ENCODE measurements at places on chromosomes 13 and 19.
A peak's percentile ranks its signal among the peaks of the same experiment; 100 is the strongest.

DNA sequence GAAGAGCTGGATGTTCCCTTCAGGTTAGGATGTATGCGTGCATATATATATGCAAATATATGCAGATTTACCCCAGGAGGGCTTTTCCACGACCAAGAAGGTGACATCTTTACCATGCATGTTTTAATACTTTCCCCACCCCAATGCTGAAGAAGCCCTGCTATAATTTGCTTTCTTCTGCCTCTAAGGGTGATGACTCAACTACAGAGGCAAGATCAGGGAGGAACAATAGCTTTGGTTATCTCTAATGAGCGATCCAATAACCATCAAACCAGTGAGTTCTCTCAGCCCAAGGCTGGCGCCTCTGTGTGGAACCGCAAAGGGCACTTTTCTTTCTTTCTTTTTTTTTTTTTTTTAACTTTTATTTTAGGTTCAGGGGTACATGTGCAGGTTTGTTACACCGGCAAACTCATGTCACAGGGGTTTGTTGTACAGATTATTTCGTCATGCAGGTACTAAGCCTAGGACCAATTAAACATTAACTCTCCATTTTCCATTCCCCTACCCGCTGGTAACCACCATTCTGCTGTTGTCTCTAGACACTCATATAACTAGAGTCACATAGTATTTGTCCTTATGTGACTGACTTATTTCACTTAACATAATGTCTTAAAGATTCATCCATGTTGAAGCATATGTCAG lies 25.7 kb upstream of the UBE2L5 start:
- peak; percentile 19 for DNase-seq

DNA sequence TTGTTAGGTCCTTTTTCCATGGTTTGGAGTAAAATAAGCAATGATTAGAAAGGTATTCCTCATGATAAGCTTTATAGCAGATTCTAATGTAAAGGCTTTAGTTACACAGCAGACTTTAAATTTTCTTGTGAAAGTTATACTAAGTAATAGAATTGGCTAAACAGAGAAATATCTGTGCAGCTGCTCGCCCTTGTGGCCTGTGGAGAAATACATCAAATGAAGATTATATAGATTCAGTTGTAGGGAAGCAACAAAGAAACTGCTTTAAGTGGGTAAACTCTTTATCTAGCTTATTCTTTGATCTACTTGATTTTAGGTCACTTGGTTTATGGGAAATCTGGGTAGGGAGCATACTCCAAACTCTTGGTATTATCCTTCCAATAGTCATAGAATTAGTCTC lies 1269.7 kb upstream of the SPRY2 start:
- DNase-seq, result no peak

- DNase-seq, result peak; percentile 70
These were observed 52.0 kb downstream of the SLC7A1 start for GRCh38 chr13:29543230-29544215.

DNA sequence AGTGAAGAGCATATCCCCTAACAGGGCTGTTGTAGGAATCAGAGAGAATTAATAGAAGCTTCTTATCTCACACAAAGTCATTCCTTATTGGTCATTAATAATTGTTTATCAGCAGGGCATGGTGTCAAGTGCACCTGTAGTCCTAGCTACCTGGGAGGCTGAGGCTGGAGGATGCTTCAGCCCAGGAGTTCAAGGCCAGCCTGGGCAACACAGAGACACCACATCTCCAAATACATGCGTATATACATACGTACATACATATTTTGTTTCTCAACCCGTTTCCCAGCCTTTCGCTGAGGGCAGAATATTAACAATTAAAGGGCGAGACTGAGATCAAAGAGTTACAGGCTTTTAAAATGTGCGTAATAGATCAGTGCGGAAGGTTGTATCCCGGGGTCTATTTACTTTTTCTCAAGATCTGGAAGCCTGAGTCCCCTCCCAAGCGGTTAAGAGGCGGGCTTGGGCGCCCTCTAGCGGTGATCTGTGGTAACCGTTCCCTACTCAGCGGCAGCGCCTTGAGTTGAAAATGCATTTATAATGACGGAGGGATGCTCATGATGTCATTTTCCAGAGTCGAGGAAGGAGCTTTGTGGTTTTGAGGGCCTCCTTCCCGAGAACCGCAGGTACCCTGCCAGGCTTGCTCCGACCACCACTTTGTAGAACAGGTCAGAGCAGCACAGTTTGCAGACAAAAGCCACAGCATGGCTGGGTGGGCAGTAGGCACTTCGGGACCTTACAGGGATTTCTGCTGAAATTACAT lies 169.6 kb upstream of the GPR12 start:
- DNase-seq, result peak; percentile 65

DNA sequence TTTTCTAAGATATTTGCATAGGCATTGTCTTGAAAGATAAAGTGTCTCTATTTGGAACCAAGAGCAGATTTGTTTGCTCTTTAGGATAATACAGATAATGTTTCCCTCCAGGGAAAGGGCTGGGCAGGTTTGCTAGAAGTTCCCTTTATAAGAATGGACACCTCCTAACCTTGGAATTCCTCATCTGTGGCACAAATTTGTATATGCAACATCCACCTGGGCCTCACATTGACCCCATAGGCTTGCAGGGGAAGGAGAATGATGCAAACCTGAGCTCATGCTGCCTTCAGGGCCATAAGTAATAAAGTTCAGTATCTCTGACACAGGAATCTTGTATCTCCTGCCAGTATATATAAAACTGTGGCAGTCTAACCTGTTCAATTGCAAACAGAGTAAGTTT lies 508.4 kb upstream of the MIR17HG start:
- no peak for DNase-seq

DNA sequence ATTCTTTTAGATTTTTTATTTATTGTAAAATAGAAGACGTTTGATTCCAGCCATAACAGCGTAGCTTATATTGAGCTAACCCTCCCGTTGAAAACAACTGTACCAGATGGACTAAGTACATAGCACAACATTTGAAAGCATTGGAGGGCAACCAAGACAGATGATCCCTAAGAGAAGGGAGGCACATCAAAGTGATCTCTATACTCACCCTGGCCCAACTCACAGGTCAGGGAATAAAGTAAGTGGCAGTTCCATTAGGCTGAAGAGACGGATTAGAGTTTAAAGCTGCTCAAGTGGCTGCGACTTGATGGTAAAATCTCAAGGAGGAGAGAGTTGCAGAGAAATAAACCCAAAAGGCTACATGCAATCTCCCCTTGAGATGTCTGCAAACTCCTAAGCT lies 65.1 kb upstream of the ITM2B start:
- no peak for DNase-seq

DNA sequence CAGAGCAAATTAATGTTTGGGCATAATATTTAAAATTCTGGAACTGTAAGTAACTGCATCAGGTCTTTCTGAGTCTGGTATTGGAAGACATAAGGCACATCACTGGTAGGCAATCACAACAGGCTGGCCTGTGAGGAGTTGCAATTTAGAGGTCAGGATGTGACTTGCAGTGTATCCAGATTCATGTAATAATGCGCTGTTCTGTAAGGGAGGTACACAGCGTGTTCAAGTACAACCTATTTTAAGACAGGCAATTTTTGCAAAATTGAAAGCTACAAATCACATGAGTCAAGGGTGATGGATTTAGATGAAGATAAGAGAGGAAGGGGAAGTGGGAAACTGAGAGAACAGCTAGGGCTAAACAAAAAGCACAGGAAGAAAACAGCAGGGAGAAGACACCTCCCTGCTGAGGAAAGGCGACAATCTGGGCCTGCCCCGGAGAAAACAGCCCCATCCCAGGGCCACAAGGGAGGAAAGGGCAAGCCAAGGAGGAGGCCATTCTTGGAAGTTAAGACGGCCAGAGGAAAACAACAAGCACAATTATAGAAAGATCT lies 138.1 kb downstream of the LACC1 start:
- DNase-seq, result no peak

DNA sequence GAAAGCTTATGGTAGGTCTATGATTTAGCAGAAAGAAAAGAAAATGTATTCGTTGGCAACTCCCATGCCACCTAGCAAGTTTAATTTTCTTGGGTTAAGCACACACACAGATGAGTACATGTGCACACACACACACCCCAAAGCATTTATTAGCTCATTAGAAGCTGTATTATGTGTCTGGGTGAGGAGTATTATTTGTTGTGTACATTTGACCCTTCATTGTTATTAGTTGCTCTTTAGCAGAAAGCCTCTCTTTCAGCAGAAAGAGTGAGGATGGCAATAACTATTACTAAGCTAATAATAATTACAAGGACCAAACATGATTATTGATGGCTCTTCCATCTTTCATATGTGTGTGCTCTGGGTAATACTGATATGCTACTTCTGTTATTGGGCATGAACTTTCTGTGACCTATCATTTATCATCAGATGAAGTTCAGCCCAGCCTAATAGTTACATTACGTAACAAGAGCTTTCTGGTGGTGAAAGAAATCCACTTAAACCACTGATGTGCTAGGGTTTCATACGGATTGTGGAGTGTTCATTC lies 177.4 kb upstream of the OBI1 start:
- DNase-seq, result no peak

DNA sequence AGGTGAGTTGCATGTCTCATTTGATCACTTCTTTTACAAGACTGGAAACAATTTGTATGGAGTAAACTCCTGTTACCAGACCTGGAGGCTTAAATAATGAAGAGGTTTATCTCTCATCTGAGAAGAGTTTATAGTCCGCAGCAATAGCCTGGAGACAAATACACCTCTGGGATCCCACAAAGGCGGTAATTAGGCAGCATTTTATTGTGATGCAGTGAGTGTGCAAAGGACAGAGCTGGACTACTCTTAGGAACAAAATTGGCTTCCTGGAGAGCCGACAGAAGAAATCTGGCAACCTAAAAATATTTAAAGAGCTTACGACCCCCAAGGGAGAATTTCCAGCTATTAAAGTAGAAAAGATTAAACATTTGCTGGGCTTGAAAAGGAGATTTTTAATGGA lies 11.8 kb upstream of the KATNAL1 start:
- DNase-seq, result no peak
